ENCODE measurements at places on chromosomes 5 and 9.

DNA sequence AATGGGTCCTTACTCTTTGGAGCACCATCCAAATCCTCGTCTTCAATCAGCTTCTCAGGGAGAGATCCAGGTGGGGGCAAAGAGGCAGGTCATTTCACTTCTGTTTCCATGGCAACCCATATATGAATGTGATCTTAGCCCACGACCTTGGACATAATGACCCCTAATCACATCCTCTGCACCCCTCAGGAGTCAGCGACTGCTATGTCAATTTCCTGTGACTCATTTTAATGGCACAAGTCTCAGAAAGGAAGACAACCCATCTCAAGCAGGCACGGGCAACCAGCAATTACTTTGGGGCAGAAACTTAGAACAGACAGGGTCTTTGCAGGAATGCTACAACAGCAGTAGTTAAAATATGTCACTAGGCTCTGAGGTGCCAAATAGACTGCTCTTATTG is 591.2 kb downstream of the TLR4 start:
- no peak for DNase-seq

DNA sequence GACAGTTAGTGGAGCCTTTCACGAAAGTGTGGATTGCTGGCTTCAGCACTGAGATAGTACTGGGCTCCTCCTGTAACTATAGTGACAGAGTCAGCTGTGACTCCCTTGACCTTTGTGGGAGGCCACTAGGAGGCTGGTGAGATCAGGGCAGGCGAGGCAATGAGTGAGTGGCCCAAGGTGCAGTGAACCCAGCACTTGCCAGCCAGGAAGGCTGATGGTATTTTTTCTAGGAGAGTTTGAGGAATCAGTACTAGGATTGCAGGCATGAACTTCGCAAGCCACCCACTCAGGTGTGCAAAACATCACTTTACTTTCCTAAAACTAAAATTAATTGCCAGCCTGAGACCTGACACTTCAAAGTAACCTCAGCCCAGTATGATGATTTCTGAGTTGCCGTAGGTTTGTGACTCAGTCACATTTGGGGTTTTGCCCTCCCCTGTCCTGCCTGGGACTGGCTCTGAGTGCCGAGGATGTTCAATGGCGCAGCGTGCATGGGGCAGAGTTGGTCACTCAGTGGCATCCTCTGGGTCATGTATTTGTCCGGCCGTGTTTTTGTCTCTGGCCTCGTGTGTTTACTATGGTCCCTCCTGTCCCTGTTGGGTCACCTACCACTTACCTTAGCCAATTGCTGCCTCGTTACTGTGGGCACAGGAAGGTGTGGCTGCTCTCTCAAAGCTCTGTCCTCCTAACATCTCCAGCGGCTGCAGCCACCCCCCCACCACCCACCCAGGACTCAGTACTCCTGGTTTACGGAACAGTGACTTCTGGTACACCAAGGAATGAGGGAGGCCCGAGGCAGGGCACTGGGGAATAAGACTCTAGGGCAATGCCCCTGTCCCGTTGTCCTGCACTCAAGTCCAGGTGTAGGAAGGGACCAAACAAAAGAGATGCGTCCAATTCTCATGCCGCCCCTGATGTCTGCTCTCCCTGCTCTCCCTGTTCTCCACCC is 67.2 kb downstream of the IL31RA start:
- DNase-seq: no peak

DNA sequence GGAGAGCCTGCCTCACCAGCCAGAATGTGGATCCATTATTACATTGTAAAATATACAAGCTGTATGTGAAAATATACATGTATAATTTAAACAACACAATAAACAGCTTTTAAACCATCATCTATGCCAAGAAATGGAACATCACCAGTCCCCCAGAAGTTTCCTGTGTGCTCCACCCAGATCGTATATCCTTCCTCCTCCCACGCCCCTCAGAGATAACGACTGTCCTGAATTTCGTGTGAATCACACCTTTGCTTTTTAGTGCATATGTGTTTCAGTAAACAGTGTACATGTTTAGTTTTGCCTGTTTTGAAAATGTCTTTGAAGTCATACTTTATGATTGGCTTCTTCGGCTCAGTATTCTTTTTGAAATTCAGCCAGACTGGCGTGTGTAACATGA is 134.6 kb upstream of the MYO10 start:
- no peak for DNase-seq

DNA sequence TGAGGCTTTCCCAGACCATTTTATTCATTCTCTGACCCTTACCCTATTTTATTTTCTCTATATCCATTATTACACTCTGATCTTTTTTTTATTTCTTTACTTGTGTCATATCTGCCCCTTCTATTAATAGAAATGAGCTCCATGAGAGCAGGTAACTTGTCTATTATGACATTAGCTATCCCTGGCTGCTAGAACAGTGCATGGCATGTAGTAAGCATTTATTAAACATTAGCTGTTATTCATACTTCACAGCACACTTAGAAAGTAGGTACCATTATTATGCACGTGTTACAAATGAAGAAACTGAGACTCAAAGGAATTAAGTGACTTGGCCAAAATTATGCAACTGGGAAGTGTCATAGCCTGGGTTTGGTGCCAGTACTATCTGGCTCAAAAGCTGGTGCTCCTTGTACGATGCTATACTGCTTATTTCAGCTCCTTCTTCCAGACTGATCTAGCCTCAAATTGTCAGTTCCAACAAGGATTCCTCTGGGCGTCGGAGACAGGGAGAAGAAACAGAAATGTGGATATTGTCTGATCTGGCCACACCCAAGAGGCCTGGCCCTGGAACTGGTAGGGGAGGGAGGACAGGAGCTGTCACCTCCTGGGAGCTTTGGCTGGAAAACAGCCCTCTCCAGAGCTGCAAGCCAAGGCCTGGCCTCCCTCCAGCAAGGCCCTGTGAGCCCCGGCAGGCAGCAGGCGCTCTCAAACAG is 10.8 kb upstream of the NIPAL4 start:
- no peak for DNase-seq

- DNase-seq: no peak
Measured at GRCh38 chr5:172672681-172673080, 31.6 kb downstream of the NEURL1B start.

- peak; percentile 77 for DNase-seq
Measured at GRCh38 chr5:181260720-181261319, at the start of gene TRIM52. Gene TRIM52, minus strand, starts transcription at chr5:181261143. Its CDS starts 330 bp downstream, at chr5:181260813.

GRCh38 chr9:113568571-113569321 is 105.2 kb downstream of the RGS3 start:
- DNase-seq: no peak

DNA sequence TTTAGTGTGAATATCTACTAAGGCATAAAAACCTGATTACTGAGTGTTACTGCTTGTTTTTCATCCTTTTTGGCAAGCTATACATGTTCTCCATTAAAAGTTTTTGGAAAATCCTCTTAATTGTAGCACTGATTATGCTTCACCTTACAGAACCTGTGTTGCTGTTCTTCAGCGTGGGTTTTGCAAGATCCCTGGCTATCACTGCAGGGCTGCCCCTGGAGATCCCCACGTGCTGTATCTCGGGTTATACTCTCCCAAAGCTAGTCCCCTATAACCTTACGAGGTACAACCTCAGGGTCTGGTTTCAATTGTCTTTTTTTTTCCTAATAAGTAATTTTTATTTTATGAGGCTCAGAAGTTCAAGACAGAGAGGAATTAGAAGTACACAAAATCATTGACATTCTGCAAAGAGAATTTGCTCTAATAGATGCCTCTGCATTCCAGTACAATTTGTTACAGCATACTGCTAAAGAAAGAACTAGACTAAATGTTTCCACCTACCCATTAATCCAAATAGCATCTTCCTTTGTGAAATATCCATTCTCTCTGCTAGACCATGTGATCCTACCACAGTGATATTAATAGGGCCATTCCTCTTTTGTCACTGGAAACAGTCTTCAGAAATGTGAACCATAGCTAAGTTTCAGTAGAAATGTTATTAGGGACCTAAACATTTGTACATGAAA is 25.8 kb upstream of the CAMK4 start:
- DNase-seq: no peak

GRCh38 chr5:57307516-57307915 is 133.7 kb downstream of the GPBP1 start:
- no peak for DNase-seq

GRCh38 chr9:1939466-1939865 is 75.7 kb upstream of the SMARCA2 start:
- DNase-seq: no peak

DNA sequence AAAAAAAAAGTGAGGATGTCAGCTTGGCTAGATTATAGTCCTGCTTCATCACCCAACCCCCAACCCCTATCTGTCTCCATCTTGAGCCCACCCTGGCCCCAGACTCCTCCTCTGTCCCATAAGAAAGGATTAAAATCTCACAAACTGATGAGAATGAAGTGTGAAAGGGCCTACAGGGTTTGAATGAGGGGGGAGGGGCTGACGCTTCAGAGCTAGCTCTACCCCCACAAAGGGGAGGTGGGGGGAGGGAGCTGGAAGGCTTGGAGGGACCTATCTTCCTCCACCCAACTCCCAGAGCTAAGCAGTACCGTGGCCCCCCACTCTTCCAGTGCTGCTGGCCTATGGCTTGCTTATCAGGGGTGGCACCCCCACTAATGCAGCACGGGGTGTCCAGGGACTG is 43.7 kb upstream of the HAND1 start:
- no peak for DNase-seq

DNA sequence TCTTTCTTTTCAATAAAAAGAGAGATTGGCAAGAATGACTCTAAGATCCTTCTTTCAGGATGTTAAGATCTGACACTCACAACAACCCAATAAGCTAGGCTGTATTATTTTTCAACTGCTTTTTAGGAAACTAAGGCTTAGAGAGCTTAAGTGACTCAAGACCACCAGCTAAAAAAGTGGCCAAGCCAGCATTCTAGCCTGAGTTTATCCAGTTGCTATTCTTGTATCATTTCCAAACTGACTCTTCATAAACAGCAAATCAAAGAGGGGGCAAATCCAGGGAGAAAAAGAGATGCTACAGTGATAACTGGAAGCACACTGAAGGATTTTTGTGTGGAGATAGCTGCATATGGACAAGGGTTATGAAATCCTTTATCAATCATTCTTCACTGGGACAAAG is 47.1 kb downstream of the TMEM252 start:
- DNase-seq: no peak

GRCh38 chr9:34633851-34634550 is 3.6 kb downstream of the SIGMAR1 start:
- DNase-seq: peak; percentile 57

DNA sequence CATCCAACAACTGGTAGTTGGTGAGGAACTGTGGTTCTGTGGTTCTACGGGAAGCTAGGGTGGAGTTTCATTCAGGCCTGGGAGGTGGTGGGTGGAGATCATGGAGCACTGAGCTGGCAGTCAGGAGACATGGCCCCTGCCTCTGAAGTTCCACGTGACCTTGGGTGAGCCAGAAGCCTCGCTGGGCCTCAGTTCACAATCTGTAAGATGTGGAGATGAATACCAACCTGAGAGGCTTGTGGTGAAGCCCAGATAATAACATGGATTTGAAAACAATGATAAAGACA is 177.9 kb downstream of the MACROH2A1 start:
- DNase-seq: no peak

- DNase-seq: no peak
Measured at GRCh38 chr5:67493676-67494075, 297.1 kb upstream of the CD180 start.

DNA sequence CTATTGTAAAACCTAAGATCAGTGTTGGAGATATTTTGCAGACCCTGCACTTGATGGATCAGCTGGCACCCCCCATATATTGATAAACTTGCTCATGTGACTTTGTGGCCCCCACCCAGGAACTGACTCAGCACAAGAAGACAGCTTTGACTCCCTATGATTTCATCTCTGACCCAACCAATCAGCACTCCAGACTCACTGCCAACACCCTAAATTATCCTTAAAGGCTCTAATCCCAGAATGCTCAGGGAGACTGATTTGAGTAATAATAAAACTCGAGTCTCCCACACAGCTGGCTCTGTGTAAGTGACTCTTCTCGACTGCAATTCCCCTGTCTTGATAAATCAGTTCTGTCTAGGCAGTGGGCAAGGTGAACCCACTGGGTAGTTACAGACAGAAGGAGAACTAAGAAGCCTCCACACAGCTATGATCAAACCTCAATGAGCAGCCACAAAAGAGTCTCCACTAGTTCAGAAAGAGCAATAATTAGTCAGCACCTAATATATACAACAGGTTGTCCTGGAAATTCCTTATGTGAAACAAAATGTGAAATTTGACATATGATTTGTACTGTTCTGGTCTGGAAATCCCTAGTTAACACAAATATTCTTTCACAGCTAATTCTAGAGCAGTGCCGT is 52.2 kb downstream of the ACTL7B start:
- no peak for DNase-seq

DNA sequence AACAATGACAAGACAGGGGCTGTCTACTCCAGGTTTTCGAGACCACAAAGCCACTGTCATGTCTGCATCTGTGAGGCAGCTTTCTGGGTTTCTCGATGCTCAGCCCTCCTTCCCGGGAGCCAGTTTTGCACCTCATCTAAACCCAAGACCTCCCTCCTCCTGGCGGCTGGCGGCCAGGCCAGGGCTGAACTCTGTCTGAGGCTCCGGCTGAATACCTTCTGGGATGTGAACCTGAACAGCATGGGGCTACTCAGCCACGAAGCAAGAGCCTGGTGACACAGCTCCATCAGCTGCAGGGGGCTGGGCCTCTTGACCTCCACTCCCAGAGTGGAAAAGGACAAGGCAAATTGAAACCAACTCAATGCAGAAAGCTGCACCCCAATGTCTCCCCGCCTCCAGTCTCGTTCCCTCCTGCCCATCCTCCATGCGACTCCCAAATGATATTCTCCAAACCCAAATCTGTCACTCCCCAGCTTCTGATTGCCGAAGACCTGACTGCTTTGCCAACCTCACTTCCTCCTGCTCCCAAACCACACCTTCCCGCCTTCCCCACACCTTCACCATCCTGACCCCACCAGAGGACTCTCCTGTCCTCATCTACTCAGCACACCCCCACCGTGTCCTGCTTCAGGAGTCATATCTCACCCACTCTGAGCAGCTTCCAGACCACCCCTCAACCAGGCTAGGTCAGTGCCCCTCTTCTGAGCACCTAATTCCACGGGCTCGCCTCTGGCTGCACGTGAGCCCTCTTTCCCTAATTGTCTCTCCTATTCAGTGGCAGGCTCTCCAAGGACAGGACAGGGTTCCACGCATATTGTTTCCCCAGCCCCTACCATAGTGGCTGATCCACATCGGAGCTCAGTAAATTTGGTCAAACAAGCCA is 4.5 kb downstream of the ANKS6 start:
- DNase-seq: no peak

- no peak for DNase-seq
Measured at GRCh38 chr5:154209591-154210081, 19.1 kb downstream of the GALNT10 start.

DNA sequence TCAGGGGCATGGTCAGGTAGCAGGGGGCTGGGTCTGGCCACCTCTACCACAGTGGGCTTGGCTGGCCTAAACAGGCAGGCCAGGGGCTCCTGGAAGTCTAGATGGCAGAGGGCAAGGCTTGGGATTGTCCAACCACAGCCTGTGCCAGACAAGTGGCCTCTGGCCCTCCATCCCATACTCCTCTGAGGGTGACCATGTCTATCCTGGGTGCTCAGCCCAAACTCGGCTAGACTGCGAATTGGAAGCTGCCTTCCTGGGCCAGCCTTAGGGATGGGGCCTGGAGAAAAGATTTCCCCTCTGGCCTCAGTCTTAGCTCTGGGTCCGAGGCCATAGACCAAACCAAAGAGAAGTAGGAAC is 110.5 kb downstream of the PHF2 start:
- DNase-seq: no peak

- no peak for DNase-seq
Measured at GRCh38 chr5:91121347-91121993, 261.6 kb downstream of the ARRDC3 start.

Data from stimulated activated CD4-positive, alpha-beta T cell treated with anti-CD3 and anti-CD28 coated beads, Interleukin-12 subunit alpha, Interleukin-12 subunit beta, amount 100 ng/mL, for 24 hours (primary cell).